ENCODE measurements at places on chromosomes 6 and 20.

GRCh38 chr6:87706187-87706966, 4.3 kb upstream of the AKIRIN2 start:
- no peak for DNase-seq

DNA sequence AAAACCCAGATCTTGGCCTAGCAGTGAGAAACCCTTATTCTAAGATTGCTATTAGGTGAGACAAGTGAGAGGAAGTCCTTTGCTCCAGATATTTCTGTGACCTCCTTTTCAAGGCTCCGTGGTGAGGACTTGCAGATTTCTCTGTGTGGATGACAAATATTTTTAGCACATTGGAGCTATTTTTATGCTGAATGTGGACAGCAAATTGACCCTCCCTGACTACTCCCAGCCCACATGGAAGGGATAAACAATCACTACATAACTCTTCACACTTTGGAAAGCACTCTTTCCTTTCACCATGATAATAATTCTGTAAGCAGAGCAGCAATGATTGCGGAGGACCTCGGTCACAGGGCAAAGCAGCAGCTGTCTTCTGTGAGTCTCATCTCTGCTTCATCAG, 88.0 kb upstream of the ADGRF1 start:
- no peak for DNase-seq

- no peak for DNase-seq
Measured at GRCh38 chr6:121319112-121319553, 15.1 kb downstream of the TBC1D32 start.

GRCh38 chr6:157768304-157768703, 54.7 kb upstream of the SNX9 start:
- DNase-seq, result no peak

- peak; percentile 43 for DNase-seq
Measured at GRCh38 chr20:34549291-34549928, 9.1 kb upstream of the MAP1LC3A start.

DNA sequence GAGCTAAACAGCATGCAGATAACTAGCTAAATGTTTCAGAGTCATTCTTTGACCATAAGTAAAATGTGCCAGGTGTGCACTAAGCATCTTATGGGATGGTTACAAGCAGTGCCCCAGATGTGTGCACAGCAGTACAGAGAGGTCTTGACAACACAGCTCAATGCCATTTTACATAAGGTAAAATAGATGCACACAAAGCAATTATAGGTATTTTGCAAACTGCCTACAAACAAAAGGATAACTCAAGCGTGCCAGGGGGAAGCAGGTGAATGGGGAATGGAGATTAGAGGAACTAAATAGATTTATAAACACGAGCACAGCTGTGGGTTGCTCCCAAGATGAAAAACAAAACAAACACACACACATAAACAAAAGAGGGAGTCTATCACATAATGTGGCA, 64.8 kb downstream of the SLC2A10 start:
- no peak for DNase-seq

DNA sequence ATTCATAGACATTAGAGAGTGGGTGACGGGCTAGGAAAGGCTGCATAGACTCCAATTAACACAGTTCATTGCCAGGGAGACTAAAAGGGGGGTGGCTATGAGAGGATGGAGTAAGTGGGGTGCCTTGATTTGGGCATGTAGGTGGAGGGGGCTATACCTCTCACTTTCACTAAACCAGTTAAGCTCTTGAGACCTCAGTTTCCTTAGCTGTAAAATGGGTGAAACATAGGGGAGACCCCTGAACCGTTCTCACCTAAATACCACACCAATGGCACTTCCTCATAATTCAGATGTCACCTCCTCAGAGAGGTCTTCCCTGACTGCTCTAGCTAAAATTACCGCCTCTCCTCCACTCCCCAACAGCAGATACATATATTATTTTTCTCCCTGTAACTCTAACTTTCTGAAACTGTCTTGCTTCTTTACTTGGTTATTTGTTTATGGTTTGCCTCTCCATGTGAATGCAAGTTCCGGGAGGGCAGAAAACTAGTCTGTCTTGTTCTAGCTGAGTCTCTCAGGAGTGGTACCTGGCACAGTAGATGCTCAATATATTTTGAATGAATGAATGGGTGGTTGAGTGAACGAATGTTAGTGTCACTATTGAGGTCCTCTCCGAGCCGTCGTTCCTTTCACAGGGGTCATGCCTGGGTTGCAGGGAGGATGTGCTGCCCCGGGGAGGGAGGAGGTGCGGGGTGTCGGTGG, 615 bp upstream of the EYA2 start:
- DNase-seq, result no peak

DNA sequence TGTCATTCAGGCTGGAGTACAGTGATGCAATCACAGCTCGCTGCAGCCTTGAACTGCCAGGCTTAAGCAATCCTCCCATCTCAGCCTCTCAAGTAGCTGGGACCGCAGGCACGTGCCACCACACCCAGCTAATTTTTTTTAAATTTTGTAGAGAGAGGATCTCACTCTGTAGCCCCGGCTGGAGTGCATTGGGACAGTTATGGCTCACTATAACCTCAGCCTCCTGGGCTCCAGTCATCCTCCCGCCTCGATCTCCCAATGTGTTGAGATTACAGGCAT, 86.5 kb downstream of the SERAC1 start:
- no peak for DNase-seq

DNA sequence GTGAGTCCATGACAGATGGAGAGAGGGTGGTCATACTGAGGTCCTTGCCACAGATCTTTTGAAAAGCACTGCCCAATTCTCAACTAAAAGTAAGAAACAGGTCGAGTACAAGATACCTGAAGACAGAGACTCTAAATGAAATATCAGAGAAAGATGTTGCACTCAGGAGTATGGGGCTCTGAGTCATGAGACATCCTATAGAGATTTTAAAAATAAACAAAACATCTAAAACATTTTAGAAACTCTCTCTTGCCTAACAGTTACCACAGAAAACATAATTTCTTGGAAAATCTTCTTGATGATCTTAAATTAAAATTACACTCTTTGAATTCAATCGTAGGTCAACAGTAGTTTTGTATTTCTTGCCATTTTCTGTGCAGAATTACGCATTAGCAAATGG, 348.9 kb upstream of the MARCKS start:
- DNase-seq, result no peak

GRCh38 chr6:106752641-106753040, 123.3 kb downstream of the QRSL1 start:
- DNase-seq, result no peak

DNA sequence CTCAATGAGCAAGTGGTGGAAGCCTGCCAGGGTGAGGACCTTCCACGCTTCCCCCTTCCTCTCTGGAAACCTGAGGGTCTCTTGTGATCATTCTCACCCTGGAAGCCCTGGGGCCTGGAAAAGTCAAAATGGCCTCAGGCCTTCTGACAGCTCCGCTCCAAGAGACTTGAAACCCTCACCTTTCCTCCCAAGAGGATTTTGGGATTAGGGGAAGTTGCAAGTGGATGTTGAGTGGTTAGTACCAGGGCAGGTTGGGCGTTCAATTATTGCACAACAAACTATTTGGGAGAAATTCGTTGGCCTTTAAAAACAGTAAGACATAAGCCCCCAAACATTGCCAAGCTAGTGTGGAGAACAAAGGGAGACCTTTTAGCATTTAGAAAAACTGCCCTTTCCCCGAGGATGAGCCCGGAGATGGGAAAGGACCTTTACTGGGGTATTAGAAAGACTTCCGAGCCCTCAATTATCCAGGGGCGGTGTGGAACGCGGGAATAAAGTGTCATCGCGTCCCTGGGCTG, 4.7 kb downstream of the NKX2-2 start:
- no peak for DNase-seq

- DNase-seq, result no peak
Measured at GRCh38 chr6:113392551-113393055, 464.5 kb upstream of the MARCKS start.

DNA sequence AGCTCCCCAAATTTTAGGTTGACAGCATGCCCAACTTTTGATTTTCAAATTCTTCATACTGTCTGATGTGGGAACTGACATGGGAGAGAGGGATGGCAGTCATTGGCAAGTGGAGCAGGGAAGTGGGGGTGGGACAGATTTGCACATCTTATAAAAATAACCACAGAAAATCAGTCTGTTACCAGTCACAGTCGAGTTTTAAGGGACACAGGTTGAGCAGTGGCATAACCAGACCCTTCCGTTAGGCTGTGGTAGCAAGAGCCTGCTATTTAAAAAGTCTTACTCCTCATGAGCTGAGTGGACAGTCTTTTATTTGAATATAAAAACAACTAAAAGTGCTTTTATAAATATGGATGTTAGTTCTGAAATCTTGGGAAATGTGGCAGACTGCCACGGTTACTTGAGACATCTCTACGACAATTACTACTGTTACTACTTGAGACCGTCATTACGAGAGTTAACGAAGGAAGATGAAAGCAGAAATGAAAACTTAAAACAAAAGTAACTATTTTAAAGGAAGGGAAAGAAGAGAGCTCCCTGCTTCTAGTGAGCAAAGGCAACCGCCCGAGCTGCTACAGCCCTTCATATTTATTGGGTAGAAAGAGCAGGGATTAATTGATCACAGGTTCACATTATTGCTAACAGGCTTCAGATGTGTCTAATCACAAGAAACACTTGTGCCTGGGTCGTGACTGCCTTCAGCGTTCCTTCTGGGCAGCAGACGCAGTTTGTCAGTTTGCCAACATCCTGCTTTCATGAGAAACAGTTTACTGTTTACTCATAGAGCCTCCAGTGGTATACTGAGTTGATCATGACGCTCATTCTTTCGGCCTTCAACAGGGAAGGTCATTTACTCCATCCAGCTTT, 71.3 kb downstream of the EFHC1 start:
- DNase-seq, result no peak

DNA sequence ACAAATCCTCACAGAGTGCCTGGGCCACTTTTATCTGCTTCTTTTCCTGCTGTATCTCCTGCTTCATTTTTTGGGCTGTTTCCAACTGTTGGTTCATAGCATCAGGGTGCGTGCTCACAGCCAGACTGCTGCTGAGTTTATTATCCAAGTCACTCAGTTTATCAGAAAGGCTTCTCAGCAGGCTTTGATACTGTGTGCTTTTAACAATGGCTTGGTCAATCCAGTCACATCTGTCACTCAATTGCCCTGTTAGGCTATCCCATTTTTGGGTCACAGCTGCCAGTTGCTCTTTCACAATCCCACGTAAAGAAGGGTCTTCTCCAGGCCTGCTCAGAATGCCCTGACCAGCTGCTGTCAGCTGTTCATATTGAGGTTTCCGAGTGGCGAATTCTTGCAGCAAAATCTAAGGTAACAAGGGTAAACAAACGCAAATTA, 87.2 kb downstream of the DST start:
- DNase-seq, result no peak

GRCh38 chr6:149499066-149499465, 14.3 kb upstream of the ZC3H12D start:
- no peak for DNase-seq

- DNase-seq, result no peak
Measured at GRCh38 chr6:97406633-97407032, 123.6 kb upstream of the MMS22L start.
